ENCODE measurements at places on chromosomes 2 and 18. TPM values are rescaled to one million over a fixed set of nuclear protein-coding genes. Genes with fewer than 3 reads are reported as not detected.
A peak's percentile ranks its signal among the peaks of the same experiment; 100 is the strongest.

GRCh38 chr18:21831413-21831831 is 90.8 kb downstream of the MIB1 start:
- no peak for DNase-seq

DNA sequence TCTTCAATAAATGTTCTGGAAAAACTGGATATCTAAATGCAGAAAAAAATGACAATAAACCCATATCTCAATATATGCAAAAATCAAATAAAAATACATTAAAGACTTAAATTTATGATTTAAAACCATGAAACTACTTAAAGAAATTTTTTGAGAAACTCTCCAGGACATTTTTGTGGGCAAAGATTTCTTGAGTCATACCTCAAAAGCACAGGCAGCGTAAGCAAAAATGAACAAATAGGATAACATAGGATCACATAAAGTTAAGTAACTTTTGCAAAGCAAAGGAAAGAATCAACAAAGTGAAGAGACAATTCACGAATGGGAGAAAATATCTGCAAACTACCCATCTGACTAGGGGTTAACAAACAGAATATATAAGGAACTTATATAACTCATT is 1545.5 kb downstream of the SUCLG1 start:
- no peak for DNase-seq

DNA sequence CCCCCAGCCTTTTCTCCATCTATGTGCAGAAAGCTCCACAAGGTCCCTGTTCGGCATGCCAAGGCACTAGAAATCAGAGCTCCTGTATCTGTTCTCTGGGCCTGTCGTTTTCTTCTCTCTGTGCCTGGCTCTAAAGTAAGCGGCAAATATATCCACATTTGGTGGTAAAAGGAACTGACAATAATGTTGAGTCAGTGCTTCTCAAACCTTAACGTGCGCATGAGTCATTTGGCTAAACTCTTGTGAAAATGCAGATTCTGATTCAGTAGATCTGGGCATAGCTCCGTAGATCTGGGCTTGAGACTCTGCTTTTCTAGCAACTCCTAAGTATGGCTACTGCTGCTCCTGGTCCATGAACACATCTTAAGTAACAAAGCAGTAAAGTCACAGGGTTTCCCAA is 16.5 kb upstream of the ACSL3 start:
- no peak for DNase-seq

GRCh38 chr2:100178085-100178788 is 35.8 kb upstream of the AFF3 start:
- DNase-seq = no peak

GRCh38 chr2:200689115-200689514 is 103.3 kb downstream of the AOX1 start:
- DNase-seq = no peak

DNA sequence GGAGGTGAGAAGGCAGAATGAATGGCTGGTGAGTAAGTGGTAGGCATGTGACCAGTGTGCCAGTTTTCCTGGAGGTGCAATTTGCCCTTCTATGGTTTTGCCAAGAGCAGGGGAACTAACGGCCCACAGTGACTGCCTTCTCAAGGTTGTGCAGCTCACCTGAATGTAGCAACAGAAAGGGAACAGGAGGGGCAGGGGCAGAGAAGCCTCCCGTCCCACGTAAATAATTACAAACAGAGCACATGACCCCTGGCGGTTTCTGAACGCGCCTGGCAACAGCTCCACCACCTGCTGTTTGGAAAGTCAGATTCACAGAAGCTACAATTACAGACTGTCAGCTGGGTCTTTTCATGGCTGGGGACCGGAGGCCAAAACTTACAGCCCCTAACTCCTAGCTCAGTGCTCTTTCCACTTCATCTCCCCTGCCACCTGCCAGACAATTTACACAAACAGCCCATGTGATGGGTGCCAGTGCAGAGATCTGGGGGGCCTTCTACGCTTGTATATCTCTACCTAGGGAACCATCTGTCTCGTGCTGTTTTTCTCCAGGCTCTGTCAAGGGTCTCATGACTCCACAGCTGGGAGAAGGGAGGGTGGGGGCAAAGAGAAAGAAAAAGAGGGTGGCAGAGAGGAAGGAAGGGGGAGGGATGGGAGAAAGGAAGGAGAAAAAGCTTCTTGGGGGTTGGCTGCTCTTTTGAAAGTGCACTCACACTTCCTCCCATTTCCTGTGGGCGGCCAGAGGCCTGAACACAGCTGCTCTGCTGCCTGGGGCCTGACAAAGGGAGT is 69.6 kb downstream of the POLR1A start:
- peak; percentile 80 for DNase-seq

- DNase-seq = no peak
Observed at GRCh38 chr2:127410871-127411652, 7.2 kb upstream of the PROC start.

- DNase-seq = no peak
Observed at GRCh38 chr2:8116661-8117060, 565.2 kb upstream of the ID2 start.

DNA sequence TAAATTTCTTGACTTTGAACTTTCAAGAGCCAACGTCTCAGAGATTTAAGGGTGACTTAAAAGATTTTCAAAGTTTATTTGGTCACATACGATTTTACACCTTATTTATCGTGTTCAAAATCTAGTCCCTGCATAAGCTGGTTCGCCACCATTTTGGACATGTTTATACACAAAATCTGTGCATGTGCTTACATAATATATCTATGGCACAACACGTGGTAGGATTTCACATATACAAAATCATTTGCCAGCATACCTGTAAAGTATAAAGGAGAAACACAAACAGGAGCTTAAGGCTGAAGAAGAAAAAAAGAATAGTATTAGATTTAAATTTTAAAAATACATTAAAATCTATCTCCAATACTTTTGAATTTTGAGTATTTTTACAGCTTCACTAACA is 190.0 kb upstream of the KYNU start:
- DNase-seq = no peak

DNA sequence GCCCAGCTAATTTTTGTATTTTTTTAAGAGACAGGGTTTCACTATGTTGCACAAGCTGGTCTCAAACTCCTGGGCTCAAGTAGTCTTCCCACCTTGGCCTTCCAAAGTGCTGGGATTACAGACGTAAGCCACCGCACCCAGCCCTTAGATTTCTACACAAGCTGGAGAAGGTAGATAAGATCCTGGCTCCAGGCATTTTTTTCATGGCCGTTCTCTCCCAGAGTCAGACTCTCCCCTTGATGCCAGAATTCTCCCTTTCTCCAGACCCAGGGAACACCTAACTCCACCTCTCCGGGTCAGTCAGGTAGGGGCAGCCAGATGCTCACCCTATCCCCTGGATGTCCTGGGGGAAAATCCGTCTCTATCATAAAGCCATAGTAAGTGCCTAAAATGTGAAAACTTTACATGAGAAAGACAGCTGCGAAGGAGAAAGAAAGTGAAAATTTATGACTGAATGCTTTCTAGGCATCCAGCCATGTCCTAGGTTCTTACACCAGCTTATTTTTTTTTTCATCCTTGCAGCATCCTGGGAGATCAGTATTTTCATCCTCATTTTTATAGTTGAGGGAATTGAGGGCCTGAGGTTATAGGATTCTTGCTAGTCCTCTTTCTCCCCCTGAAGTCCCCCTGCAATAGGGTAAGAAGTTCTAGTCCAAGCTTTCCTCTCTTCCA is 16.3 kb downstream of the SIX3 start:
- no peak for DNase-seq

DNA sequence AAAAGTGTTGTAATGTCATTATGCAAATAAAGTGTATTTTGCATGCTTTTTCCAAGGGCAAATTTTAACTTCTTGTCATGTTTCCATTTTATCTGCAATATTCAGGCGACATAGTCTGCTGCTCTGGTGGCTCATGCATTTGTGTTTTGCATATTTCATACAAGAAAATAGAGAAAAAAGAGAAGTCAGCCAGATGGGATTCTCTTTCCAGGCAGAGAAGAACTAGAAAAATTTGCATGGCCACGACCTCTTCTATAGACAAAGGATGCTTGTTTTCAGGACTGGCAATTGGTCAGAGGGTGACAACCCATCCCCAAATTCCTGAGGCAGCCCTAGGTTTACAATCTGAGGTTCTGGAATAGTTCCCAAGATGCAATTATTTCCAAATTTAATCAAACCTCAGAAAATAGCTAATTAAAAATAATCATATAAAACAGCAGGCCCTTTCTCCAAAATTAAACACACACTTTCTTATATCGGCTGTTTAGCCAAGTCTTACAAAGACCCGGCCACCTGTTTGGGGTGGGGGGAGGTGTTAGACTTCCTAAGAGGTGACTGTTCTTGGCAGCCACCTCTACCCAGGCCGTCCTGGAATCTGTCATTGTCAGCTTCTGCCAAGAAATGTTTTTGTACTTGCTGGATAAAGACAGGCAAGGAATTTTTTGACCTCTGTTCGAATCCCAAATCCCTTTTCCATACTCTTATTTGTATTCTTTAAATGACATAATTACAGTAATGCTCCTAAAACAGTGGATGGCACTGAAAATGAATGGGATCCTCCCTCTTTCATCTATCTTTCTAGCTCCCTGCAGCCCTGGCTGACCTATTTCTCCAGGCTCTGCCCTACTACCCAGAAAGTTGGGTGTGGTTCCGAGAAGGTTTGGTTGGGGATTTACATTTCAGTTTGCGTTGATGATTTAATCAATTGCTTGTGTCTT is 20.8 kb upstream of the SOS1 start:
- no peak for DNase-seq

GRCh38 chr18:74645679-74646078 is 48.0 kb downstream of the ZNF407 start:
- DNase-seq = no peak

- no peak for DNase-seq
Observed at GRCh38 chr2:17614174-17614930, 73.9 kb downstream of the VSNL1 start.

- DNase-seq = no peak
Observed at GRCh38 chr2:128289439-128289838, 29.2 kb downstream of the HS6ST1 start.

DNA sequence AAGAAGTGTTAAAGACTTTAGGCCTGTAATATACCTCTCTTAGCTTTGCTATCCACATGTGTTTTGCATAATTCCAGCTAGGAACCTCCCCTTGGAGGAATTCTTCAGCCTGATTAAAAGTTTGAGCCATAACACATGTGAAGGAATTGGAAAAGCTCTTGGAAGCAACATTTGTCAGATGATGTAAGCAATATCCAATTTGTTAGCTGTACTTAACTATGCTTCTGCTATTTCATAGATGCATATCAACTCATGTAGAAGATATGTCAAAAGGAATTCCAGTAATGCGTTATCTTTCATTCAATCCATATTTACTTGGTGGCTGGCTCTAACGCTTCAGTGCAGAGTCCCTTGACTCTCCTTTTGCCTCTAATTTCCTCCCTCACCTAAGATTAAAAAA is 46.2 kb downstream of the PKP4 start:
- no peak for DNase-seq

- no peak for DNase-seq
Observed at GRCh38 chr2:62217970-62218369, 22.1 kb downstream of the B3GNT2 start.

DNA sequence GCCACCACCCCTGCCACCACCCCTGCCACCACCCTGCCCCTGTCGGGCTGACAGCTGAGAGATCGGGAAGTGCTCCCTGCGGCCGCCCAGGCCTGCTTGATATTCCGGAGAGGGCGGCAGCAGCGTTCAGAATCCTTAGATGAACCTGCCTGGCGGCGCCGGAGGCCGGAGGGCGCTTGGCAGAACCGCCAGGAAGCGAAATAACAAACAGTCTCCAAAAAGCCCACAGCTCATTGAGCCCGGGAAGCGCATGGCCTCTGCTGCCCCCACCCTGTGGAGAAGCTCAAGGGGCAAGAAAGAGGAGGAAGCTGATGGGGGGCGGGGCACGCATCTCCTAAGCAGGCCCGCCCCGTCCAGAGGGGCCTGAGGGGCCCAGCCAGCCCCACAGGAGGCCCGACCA is 92.2 kb upstream of the MBOAT2 start:
- DNase-seq = peak; percentile 59

DNA sequence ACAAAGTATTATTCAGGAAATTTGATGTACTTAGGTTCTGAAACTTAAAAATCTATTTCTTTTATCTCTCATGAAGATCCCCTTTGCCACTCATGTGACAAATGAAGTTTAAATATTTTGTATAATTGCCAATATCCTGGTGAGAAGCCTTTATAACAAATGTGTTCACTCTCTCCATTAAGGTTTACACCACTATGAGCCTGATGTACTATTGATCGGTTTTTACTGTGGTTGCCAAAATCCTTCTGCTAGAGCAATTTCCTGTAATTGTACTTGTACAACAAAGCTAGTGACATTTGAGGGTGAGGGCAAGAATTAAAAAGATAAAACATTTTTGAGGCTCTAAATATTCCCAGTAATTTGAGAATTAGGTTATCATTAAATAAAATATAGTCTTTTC is 222.3 kb upstream of the CDH19 start:
- no peak for DNase-seq

GRCh38 chr2:64601785-64602391 is 51.8 kb downstream of the SERTAD2 start:
- DNase-seq = no peak

LRP2 gene
- polyA plus RNA-seq = 44.7 TPM

NYAP2 gene
- polyA plus RNA-seq = not detected

NR4A2 gene
- polyA plus RNA-seq = 3.1 TPM

LDLRAD4 gene
- 2.3 TPM for polyA plus RNA-seq

PRSS56 gene
- polyA plus RNA-seq = not detected

DSEL gene
- 1.9 TPM for polyA plus RNA-seq

PARD6G gene
- 10.7 TPM for polyA plus RNA-seq

PARD3B gene
- polyA plus RNA-seq = 5.3 TPM

GPC1 gene
- 18.4 TPM for polyA plus RNA-seq

CTIF gene
- polyA plus RNA-seq = 41.9 TPM
